Gastroesophageal sphincter (tissue), 4 donors: ENCODE measurements at places on chromosomes 5 and 9.

DNA sequence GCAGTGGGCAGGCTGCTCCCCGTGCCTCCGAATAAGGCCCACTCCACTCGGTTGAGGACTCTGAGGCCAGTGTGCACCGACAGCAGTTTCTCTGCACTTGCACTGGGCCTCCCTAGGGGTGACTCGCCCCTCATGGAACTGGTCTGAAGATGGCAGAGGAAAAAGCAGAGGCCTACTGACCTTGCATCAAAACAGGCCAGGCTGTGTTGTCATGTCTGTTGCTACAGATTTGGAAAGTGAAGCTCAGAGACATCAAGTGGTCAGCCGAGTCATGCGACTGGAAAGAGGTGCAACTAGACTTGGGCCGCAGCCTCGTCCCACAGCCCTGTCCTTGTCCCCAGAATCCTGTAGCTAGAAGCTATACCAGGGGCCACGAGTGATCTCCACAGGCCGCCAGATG is 78.3 kb downstream of the DCP2 start:
- no peak for ATAC-seq

GRCh38 chr9:14907696-14908095 is 2.5 kb downstream of the FREM1 start:
- no peak for ATAC-seq

GRCh38 chr9:129052592-129052991 is 16.2 kb downstream of the MIGA2 start:
- no peak for ATAC-seq

GRCh38 chr5:10525124-10525495 is 38.8 kb upstream of the ANKRD33B start:
- ATAC-seq, result no peak

DNA sequence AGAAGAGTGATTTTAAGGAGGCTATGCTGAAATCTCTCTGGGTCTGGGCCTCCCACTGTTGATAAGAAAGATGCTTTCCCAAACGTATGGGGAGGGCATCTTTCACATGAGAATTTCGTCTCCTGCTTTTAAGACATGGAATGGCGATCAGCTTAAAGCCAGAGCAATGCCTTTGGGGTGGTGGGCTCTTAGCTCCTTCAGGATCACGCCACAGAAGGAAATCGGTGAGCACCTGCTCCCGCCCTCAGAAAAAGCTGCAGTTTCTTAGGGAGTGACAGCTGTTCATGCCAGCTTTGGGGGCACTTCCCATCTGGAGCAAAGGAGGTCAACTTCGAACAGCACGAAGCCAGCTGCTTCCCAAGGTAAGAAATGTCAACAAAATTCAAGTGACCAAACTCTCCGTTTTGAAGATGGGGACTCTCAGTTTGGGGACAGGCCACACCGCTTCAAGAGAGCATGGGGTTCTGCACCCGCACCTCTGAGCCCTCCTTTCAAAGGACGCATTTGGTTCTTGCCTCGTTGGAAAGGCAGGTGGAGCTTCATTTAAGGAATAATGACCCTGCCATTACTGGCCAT is 39.0 kb downstream of the TRIP13 start:
- ATAC-seq, result no peak

GRCh38 chr9:84652496-84653120 is 16.9 kb upstream of the NTRK2 start:
- ATAC-seq, result no peak

- ATAC-seq, result no peak
Measured at GRCh38 chr5:167773668-167774301, 517.7 kb upstream of the WWC1 start.

- no peak for ATAC-seq
Measured at GRCh38 chr5:127311349-127311748, 20.8 kb downstream of the MEGF10 start.
